Naive thymus-derived CD4-positive, alpha-beta T cell (primary cell): ENCODE measurements at places on chromosomes 2 and 18. TPM values are rescaled to one million over a fixed set of nuclear protein-coding genes. Genes with fewer than 3 reads are reported as not detected.

GRCh38 chr2:81991282-81991681, 1686.7 kb upstream of the LRRTM1 start:
- DNase-seq = no peak

DNA sequence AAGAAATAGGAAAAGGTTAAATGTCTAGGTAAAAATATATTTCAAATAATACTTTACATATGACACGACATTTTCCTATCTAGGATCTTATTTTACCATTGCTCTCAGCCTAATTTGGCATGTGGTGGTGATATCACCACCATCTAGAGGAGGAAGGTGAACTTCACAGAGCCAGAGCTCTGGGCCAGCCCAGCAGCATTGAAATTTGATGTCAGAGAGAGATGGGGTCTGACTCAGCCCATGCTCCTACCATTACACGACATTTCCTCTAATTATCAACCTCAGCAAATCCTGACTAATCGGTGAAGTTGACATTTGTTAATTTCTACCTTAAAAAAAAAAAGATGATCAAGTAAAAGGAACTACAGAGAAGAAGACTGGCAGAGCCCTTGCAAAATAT, 42.3 kb downstream of the LRRTM4 start:
- no peak for DNase-seq

- DNase-seq = no peak
Observed at GRCh38 chr18:59428018-59428417, 69.0 kb upstream of the LMAN1 start.

DNA sequence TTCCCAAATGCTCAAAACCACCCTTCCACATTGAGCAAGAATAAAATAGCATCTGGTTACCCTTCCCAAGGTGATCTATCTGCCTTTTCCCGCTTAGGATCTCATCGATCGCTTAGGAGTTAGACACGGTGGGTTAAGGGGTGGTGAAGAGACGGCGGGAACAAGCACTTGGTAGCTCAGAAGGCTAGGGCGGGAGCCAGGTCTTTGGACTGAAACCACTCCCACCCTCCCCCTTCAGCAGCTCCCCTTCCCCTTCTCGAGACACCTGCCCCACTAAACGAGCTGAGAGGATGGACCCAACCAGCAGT, 513 bp downstream of the THOC1 start:
- no peak for DNase-seq

GRCh38 chr2:112793449-112793978, 9.2 kb upstream of the IL1A start:
- no peak for DNase-seq

- no peak for DNase-seq
Observed at GRCh38 chr18:45510656-45511055, 104.6 kb upstream of the SLC14A2 start.

DNA sequence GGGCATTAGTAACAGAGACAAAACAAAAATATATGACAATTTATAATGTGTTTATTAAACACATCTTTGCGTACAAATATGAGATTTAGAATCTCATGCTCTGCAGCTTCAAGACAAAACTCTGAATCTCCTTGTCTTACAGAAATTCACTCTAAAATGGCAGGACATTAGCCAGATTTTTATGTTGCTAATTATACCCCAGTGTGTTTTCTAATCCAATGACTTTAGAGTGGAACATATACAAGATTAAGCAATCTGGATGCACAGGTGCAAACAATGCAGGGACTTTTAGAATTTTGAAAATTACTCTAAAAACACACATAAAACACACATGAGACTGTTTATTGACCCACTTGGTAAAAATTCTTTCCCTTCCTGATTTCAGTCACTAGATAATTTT, 85.9 kb downstream of the CALCRL start:
- DNase-seq = no peak

DNA sequence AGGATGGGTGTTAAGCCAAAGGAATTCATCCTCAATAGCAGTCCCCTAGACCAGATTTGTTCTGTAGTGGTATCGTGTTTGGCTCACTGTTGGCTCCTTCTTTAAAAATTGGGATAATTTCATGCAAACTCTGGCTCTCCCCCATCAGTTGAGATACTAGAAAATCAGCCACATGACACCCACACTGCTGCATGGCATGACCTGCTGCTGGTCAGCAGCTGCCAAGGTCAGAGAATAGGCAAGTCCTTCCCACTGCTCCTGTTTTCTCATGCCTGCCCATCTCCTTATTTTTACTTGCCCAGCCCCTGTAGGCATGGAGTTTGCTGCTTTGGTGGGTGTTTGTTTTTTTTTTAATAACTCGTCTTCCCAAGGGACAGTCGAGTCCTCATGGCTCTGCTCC, 1.0 kb upstream of the SNRNP200 start:
- DNase-seq = no peak

DNA sequence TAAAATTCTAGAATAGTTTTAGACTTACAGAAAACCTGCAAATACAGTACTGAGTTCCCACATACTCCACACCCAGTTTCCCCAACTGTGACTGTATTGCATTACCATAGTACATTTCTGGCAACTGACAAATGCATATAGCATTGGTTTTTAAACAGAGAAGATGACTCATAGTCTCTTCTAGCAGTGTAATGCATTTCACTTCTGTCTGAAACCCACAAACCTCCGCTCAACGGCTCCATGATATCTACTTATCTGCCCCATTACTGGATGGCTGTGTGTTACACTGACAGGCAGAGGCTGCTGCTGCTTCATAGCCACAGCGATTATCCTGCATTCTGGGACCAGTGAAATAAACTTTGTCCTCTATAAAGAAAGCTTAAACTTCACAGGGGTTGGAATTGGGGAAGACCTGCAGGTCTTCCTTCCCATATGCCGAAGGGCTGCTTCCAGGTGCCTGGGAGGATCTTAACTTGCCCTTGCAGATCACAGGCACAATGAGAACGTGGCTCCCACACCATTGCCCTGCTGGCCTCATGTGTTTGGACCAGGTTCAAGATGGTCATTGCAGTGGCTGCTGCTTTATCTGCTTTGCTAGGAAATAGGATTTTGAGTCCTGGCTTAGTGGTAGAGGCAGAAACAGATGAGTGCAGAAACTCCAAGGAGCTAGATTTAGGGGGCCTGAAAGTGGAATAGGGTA, 742.6 kb upstream of the HS6ST1 start:
- DNase-seq = no peak

- no peak for DNase-seq
Observed at GRCh38 chr18:22272242-22272641, 102.9 kb downstream of the GATA6 start.

GRCh38 chr2:110881908-110882307, 149.5 kb downstream of the ACOXL start:
- DNase-seq = no peak

- DNase-seq = no peak
Observed at GRCh38 chr2:43125090-43125998, 101.1 kb downstream of the ZFP36L2 start.

DNA sequence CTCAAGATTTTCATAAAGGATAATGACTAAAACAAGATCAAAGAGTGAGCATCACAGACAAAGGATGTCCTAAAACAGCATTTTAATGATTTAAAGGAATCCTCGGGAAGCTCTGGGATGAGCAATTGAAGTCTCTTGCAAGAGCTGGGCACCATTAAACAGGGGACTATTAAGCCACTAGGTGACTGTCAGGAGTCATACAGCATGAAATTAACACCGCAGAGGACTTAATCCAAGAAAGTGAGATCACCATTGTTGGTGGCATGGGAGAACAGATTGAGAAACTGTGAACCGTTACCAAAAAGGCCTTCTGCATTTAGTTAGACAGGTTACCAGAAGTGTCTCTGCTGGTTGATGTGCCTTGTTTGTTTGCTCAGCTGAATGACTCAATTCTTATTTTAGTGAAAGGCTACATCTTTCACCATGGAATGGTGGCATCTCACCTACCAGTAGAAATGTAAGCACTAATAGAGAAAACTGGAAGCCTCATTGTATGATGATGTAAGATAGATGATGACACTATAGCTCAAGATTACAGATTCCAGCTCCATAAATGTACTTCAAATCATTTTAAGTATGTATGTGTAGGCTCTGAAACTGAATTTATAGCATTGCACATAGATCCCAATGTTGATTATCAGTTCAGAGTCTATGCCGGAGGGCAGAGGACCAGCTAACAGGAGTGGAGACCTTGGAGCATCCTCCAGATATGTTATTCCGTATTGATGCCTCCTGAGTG, 427.6 kb downstream of the SUCLG1 start:
- DNase-seq = no peak

GRCh38 chr2:217552081-217552480, 450.7 kb downstream of the TNS1 start:
- DNase-seq = no peak

DNA sequence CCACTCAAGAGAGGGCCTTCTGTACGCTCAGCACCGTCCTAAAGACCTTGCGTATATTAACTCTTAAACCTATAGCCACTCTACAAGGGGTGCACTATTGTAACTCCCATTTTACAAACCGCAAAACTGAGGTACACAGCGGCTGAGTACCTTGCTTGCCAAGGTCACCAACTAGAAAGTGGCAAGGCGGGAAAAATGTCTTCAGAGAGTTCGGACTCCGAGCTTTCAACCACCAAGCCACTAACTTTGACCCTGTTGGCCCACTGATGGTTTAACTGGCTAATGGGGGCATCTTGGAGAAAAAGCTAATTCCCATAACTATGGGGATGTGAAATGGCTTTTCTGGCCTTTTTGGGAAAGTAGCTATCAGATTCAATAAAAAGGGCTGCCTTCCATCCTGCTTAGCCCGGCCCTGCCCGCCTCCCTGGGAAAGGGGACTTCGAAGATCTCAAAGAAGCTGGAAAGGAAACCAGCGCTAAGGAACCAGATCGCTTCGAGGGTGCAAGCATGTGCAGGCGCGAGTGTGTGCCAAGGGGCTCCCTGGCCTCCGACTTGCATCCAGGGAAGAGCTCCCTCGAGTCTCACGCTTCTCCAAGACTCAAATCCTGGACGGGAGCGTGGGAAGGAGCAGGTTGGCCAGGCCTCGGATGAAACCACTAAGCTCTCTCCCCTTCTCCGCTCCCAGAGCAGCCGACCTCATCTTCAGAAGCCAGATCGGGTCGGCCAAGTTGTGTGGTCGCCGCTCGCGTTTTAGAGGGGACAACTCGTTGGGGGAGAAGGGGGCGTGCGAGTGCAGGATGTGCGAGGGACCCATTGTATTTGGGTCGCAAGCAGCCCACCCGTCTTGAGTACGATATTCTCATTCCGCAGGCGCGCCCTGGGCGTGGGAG, 2.2 kb upstream of the SP5 start:
- no peak for DNase-seq

- DNase-seq = no peak
Observed at GRCh38 chr2:229314117-229314516, 43.0 kb upstream of the PID1 start.

- DNase-seq = no peak
Observed at GRCh38 chr18:48142994-48143393, 212.5 kb upstream of the SMAD2 start.

AQP4 gene
- not detected for total RNA-seq

CD8B2 gene
- total RNA-seq = not detected

IL1F10 gene
- total RNA-seq = not detected

L3MBTL4 gene
- total RNA-seq = 7.6 TPM

RMND5A gene
- total RNA-seq = 27.1 and 28.9 TPM in 2 replicates

C1D gene
- 13.8 TPM for total RNA-seq

POTEC gene
- not detected for total RNA-seq
